ENCODE measurements at places on chromosomes 2 and 18. TPM values are rescaled to one million over a fixed set of nuclear protein-coding genes. Genes with fewer than 3 reads are reported as not detected.

Gene SCRN3
- 41.2 TPM for total RNA-seq

Gene PLCL1
- total RNA-seq: 93.3 TPM

Gene CIDEA
- total RNA-seq: 0.91 TPM

GRCh38 chr2:233470839-233471238 is 95.7 kb downstream of the USP40 start:
- DNase-seq: peak; percentile 30

- no peak for DNase-seq
Observed at GRCh38 chr2:61649021-61649420, 110.9 kb upstream of the XPO1 start.

- no peak for DNase-seq
Observed at GRCh38 chr2:18578033-18578432, 11.3 kb downstream of the NT5C1B start.

Measured in Right ventricle myocardium superior (tissue), 1 donor.